ENCODE measurements at places on chromosomes 2 and 18.
A peak's percentile ranks its signal among the peaks of the same experiment; 100 is the strongest.

- no peak for DNase-seq
These were observed 32.5 kb upstream of the MRPS9 start for GRCh38 chr2:105005181-105005951.

- DNase-seq = no peak
These were observed 52.5 kb upstream of the NABP1 start for GRCh38 chr2:191625446-191625845.

DNA sequence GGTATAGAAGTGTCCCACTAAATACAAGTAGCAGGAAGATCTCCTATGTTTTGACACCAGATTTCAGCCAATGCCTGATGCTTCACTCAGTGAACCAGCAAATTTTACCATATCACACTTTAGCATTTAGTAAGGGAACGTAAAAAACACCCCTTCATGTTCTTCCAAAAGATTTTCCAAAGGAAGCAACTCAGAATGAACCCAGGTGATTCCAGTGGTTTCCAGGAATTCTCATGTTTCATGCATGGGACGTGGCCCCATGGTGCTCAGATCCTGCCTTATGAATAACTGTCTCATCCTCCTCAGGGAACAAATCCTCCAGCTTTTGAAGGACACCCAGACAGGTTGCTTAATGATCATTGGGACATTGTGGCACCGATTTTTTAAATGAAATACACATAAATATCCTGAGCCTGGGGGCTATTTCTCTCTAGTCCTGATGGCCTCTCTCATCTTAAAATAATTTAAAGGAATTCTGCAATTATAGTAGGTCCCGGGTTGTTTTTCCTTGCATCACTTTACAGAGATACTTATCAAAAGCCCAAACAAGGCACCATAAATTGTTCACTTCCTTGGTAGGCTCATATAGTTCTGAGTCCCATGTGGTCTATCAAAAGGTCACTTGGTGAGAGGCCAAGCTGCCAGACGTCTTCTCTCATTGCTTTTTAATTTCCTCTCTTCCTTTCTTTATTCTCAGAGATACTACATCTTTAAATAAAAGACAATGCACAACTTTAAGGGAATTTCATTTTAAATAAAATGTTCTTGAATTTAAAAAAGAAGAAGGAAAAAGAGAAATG, 261.0 kb downstream of the ZNF516 start:
- DNase-seq = no peak

- DNase-seq = no peak
These were observed 214.6 kb upstream of the VWC2L start for GRCh38 chr2:214196260-214196659.

- DNase-seq = no peak
These were observed 39.9 kb downstream of the KIF1A start for GRCh38 chr2:240780023-240780700.

GRCh38 chr2:218870984-218871344, 9.7 kb upstream of the WNT10A start:
- DNase-seq = no peak

- DNase-seq = peak; percentile 88
These were observed 41.2 kb downstream of the RPL37A start for GRCh38 chr2:216539791-216540241.

- peak; percentile 78 for DNase-seq
These were observed 39.0 kb upstream of the SNED1 start for GRCh38 chr2:240959214-240959940.

GRCh38 chr2:219464286-219465032, 29.8 kb downstream of the SPEG start:
- DNase-seq = no peak

GRCh38 chr2:235105821-235106359, 154.1 kb downstream of the SH3BP4 start:
- peak; percentile 59 for DNase-seq

DNA sequence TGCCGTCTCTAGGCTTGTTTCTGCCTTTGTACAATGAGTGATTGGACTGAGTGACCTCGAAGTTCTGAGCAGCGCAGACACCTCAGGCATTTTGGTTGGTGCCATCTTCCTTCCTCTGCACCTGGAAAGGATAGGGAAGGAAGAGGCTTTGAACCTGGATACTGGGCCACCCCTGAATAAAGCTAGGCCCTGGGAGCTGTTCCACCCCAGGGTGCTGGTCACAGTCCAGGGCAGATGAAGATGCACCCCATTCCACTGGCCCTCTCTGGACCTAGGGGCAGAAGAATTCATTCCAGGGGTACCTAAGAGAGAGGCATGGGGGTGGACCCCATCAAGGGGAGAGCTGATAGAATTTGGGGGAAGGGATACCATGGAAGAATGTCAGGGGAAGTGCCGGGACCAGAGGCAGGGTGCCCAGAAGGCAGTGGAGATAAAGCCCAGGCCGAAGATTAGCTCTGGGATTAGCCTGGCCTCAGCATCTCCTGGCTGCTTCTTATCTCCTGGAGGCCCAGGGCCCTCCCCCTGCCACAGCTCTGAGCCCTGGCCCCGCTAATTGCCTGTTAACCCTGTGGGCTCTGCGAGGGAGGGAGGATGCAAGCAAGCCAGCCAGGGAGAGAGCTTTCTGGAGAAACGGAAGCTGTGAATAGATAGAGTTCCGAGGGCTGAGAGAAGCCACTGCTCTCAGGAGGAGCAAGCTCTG, 11.4 kb downstream of the ASIC4 start:
- no peak for DNase-seq

DNA sequence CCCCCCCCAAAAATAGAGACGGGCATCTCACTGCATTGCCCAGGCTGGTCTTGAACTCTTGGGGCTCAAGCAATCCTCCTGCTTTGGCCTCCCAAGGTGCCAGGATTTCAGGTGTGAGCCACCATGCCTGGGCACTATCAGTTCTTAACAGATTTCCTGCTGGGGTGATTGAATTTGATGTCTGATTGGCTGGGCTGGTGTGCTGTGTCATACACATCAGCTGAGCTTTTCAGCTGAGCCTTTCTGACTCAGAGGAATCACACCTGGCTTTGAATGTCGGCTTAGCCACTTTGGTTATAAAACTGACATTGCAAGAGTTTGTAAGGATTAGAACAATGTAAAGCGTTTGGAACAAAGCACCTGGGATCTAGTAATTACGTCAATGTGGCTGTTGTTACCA, 18.9 kb downstream of the NCAPH start:
- no peak for DNase-seq

DNA sequence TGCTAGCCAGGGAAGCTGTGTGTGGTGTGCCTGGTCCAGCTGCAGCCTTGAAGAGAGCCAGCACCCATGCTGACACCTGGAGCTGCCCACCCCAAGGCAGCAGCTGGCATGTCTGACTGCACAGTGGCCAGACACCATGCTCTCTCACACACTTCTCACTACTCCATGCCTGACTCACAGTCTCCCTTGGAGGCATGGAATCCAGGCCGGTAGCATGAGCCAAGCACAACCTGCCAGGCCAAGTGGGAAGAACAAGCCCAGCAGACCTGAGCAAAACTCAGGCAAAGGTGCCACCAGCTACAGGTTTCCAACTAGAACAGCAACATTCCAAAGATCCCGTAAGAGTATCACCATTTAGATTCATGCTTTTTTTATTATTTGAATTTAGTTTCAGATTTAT, 625.3 kb upstream of the LRRTM4 start:
- no peak for DNase-seq

- peak; percentile 30 for DNase-seq
These were observed 333.7 kb downstream of the CYP26B1 start for GRCh38 chr2:71813807-71814470.

DNA sequence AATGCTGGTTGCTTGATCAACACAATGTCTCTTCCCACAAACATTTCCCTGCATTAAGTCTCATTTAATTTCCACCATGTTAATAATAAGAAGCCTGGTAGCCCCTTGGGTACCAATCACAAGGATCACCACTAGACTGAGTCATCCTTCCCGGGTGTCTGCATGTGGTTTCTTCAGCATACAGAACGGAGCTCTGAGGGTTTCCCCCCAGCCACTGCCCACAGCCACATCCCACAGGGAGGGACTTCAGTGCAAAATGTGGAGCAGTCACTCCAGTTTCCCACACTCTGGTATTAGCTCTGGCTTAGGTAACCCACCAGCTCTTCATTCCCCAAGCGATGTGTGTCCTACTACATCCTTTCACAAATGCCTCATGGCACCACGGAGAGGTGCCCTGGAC, 42.7 kb upstream of the POLE4 start:
- no peak for DNase-seq

GRCh38 chr2:22882011-22882410, 503.0 kb upstream of the KLHL29 start:
- DNase-seq = no peak

- DNase-seq = no peak
These were observed 1.1 kb upstream of the CEP192 start for GRCh38 chr18:12990123-12990475.

GRCh38 chr2:121897335-121897970, 142.0 kb downstream of the TSN start:
- no peak for DNase-seq

- no peak for DNase-seq
These were observed 149.8 kb upstream of the ITGA4 start for GRCh38 chr2:181307203-181307991.

DNA sequence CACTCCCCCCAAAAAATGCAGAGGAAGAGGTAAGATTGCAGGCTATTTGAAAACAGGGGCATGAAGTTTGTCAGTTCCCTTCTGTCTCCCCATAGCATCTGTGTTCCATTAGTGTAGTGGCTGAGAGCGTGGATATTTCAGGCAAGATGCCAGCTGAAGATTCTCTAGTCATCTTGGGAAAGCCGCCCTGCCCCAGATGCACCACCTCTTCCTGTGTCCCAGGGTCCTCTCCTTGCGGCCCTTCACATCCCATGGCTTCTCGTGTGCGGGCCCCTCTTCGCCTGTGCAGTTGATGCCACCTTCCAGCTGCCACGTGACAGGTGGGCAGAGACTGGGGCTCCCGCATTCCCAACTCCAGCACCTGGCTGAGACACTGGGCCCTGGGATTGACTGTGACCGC, 16.1 kb downstream of the TMEM127 start:
- DNase-seq = no peak

- DNase-seq = no peak
These were observed 126.6 kb upstream of the SLC14A2 start for GRCh38 chr18:45488645-45489044.

- no peak for DNase-seq
These were observed 144.2 kb upstream of the HDAC4 start for GRCh38 chr2:239544918-239545465.

- no peak for DNase-seq
These were observed 194.7 kb upstream of the ERBB4 start for GRCh38 chr2:212733273-212733672.

GRCh38 chr2:29917781-29918180, 3.6 kb downstream of the ALK start:
- no peak for DNase-seq

GRCh38 chr2:120738786-120739437, 3.2 kb downstream of the GLI2 start:
- DNase-seq = peak; percentile 80

GRCh38 chr2:154130821-154131220, 259.1 kb downstream of the GALNT13 start:
- no peak for DNase-seq

DNA sequence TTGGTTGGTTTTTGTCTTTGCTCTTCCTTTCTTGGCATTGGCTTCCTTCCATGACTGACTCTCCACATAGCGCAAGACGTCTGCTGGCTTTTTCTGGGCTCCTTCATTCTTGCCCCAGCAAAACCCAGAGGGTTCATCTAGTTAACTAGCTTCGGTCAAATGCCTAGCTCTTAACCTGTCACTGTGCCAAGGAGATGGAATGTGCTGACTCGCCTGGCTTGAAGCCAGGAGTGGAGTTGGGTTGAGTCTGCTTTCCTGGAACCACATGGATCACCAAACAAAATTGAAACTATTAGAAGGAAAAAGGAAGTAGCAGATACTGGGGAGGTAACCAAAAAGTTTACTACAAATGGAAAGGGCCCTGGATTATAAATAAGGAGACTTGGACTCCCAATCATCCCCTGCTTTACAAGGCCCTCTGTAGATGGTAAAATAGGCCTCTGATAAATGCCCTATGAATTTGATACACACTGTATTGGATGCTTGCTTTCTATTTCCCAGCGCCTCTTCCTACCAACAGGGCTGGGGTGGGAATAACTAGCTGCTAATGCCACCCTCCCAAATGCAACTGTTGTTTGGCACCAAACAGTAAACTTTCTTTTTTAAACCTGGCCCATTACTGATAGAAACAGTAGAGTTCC, 11.3 kb downstream of the MALT1 start:
- peak; percentile 86 for DNase-seq

DNA sequence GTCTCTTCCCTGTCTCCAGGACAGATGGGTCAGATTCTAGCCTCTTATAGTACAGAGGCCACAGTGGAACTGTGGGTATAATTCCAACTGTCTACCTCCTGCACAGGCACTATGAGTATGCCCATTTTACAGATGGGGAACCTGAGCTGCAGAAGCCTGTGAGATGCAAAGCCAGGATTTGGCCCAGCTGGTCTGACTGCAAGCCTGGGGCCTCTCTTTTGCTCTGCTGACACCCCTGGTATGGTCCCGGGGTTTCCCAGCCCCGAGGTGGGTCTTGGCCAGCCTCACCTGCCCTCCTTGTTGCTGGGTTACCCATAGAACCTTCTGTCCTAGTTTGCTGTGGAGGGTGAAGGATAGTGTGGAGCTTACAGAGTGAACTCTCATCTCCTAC, 9.8 kb downstream of the HS6ST1 start:
- DNase-seq = no peak

GRCh38 chr2:235950473-235950809, 217.7 kb downstream of the GBX2 start:
- no peak for DNase-seq

DNA sequence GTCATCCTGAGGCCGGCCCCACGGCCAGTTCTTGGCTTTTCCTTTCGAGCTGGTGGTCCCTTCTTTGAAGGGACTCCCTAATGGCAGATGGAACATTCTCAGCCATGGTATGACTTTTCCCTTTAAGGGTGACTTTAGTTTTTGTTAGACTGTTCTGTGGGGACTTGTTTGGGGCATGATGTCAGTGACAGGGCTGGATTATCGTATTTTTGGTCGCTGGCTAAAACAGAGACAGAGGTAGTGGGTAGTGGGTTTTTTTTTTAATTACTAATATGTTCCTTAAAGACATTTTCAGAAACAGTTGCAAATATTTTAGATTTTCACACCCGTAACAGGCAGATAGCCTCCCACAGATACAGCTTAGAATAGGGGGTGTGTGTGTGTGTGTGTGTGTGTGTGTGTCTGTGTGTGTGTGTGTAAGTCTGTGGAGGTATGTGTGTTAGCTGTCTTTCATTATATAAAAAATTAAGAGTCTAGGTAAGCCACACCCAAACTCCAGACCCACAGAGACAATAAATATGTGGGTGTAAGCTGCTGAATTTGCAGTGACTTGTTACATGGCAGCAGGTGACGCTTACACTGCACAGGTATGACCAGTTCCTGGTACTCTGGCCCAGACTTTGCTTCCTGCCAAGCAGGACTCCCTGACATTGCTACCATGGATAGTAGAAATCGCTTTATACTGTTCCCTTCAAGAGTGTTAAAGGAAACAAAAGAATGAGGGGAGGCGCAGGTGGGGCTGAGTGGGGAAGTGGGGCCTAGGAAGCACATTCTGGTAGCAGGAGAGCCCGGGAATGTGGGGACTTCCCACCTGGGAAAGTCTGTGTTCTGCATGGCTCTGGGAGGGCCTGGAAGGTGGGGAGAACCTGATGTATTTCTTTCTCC, 20.9 kb downstream of the NCK2 start:
- DNase-seq = no peak

All from osteocyte (in vitro differentiated cells).